CD4-positive, CD25-positive, alpha-beta regulatory T cell (primary cell): ENCODE measurements at places on chromosomes 3 and 15. TPM values are rescaled to one million over a fixed set of nuclear protein-coding genes. Genes with fewer than 3 reads are reported as not detected.

Gene ATRIP
- polyA plus RNA-seq: 11.9 TPM

Gene CCR5
- polyA plus RNA-seq: 10.9 TPM

Gene SH3GL3
- not detected for polyA plus RNA-seq

Gene TUSC2
- polyA plus RNA-seq: 44.6 TPM

Gene DUSP7
- polyA plus RNA-seq: 3.7 TPM
